Activated CD4-positive, alpha-beta memory T cell treated with anti-CD3 and anti-CD28 coated beads for 36 hours (primary cell): ENCODE measurements at places on chromosomes 7 and 10.

- DNase-seq, result no peak
These were observed 146.3 kb downstream of the MALRD1 start for GRCh38 chr10:19194866-19195265.

DNA sequence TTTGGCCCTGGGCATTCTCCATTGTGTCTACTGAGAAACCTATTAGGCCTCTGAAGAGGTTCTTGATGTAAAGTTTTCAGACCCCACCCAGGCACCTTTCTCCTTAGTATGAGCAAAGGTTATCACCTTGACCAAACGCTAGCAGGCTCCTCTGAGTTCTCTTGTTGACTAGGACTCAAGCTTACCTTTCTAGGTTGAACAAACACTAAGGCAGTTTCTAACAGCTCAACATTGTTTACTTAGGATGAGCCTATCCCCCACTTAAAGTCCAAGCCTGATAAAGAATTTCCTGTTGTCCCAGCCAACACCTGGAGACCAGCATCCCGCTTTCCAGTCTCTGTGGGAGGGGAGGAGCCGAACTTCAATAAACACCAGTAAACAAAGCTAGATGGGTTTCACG is 26.3 kb upstream of the ITGB8 start:
- DNase-seq, result no peak

DNA sequence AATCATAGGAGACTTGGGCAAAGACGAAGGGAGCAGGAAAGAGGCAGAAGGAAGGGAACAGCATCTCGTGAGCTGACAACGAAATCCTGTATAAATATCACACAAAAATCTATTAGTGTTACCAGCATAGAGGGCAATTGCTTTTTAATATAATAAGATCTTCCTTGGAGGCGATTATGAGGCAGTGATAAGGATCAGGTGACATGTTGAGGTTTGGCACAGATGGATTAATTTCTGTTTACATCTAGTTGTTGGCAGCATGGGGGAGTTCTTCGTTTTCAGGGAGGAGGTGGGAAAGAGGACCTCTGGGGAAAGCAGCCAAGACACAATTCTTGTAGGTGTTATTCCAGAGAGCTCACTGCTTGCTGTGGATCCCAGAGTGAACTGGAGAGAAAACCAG is 163.8 kb downstream of the PLXNA4 start:
- DNase-seq, result no peak

DNA sequence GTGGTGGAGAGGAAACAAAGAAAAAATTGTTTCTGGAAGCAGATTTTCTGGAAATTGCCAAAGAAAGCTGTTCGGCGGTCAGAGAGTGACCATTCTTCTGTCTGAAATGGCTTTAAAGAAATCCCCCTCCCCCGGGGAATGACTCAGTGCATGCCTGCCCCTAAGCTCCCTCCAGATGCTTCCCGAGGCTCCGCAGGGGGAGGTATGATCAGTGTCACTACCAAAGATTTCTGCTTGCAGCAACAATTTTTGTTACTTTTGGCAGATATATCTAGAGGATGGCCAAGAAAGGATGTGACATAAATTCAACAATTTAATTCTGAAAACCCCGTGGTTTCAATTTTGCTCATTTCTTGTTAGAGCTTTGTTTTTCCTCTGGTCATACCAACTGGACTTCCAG is 163.9 kb downstream of the JCAD start:
- DNase-seq, result no peak

DNA sequence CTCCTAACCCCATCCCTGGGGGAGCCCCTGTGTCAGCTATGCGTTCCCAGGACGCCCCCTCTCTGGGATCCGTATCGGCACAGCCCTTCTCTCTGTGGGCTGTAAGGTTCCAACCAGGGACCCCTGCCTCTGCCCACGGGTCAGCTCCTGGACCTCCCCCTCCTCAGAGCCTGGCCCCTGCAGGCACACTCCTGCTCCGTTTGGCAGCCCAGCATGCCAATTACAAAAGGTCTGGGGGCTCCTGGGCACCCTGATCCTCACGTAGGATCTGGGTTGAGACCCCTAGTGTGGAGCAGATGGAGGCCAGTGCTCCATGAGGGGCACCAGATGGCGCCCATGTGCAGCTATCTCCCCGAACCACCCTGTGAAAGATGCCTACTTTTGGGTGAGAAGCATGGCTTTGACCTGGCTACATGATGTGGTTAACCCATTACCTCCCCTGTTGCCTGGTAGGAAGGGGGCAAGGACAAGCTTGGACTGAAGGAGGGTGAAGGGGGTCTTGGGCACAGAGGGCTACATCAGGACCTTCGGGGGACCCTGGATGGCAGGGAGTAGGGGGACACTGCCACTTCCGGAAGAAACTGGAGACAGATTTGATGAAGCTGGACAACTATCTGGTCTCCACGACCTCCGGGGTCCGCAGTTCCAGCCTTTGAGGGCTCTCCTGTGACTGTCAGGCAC is 9.0 kb downstream of the TACR2 start:
- peak; percentile 40 for DNase-seq

- no peak for DNase-seq
These were observed 1078.9 kb downstream of the NRG3 start for GRCh38 chr10:82953909-82954308.

- peak; percentile 58 for DNase-seq
These were observed 37.6 kb downstream of the ENTPD1 start for GRCh38 chr10:95793401-95794045.

- DNase-seq, result no peak
These were observed 55.7 kb downstream of the RNF133 start for GRCh38 chr7:122643250-122643649.

GRCh38 chr7:33079763-33080690 is 17.5 kb upstream of the NT5C3A start:
- DNase-seq, result no peak

DNA sequence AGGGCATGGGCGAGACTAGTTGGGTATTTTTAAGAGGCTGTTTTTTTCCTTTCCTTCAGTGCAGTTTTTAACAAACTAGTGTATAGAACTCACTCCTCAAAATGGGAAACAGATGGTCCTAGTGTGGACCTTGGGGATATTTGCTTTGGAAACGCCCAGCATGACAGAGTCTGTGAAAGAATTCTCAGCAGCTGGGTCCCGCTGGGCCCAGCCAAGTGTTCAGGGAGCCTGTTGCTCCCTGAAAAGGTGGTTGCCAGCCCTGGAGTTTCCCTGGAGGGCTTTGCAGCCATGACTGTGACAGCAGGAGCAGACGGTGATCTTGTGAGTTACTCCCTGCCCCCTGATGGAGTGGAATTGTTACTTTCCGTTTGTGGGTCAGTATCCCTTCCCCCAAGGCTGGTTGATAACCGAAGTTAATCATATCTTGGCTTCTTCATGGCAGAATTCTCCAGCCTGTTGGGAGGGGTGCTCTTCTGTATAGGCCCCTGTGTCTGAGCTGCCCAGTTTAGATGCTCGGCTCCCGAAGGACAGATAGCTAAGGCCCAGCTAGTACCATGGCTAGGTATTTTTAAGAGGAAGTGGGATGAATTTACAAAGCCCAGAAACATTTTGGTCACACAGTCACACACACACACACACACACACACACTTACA is 278.6 kb upstream of the HABP2 start:
- no peak for DNase-seq

DNA sequence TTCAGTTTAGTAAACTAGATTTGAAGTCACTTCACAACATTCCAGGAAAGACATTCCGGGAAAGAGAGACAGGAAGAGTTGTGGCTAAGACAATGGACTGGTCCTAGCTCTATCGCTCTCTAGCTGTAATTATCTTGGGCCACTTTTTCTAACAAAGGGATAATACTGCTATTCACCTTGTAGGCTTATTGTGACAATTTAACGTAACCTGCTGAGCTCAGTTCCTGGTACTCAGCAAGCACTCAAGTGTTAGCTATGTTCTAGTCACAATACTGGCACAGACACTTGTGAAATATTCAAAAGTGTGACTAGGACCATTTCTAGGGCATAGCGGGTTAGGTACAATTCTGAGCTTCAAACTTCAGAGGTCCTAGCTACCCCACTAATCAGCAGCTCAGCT is 12.0 kb upstream of the NRCAM start:
- no peak for DNase-seq

DNA sequence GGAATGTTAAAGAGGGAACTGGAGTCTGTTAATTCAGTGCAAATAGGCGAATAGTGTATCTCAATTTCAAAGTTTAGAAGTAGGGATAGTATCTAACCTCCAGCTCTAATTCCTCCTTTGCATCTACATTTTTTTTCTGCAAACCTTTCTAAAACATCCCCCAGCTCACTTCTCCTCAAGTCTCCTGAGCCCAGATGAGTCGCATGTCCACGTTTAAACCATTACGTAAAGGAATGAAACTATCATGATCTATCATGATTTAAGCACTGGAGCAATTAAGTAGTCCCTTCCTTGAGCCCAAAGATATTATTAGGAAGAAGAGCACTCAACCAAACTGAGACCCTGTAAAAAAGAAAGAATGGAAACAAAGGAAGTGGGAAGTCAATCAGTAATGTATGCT is 29.9 kb downstream of the GPR22 start:
- DNase-seq, result no peak

DNA sequence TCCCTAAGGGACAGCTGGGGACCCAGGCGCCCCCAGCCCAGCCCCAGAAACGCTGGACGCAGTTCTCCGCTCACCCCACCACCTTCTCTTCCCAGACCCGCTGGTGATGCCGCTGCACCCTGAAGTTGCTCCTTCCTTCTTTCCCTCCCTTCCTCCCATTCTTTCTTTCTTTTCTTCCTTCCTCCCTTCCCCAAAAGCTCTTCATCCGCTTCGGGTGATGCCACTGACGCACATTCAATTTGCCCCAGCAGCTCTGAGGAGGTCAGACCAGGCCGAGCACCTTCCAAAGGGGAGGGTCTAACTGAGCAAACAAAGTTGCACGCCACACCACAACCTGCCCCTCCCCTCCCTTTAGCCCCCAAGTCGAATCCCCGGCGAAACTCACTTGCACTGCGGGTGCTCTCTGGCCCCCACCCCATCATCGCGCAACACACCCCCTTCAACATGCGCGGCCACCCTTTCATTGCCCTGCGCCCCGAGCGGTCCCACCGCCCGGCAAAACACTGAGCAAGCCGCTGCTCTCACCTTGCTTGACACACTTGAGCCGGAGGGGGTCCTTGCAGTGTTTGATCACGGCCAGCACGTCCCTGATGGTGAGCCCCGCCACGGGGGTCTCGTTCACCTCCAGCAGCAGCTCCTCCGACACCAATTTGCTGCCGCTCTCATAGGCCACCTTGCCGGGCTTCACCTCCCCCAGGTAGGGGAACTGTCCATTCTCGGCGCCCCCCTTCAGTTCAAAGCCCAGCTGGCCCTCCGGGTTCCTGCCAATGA is 787 bp downstream of the MAGI2 start:
- DNase-seq, result no peak

DNA sequence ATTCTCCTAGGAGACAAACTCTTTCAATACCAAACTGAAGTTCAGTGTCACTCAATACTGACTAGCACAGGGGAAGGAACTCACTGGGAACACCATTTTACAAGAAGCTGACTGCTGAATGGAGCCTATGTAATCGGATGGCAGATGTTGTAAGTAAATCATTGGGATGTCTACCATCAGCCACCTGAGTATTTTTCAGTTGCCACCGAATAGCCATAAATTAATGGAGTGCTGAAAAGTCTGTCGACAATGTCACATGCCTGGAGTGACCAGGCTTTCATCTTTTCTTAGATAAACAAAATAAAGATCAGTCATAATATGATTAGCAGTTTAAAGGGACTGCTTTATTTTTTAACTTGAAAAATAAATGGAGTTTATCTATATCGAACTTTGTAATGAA is 145.9 kb upstream of the SEMA3E start:
- no peak for DNase-seq

GRCh38 chr10:48363617-48364355 is 57.3 kb downstream of the MAPK8 start:
- DNase-seq, result peak; percentile 25

DNA sequence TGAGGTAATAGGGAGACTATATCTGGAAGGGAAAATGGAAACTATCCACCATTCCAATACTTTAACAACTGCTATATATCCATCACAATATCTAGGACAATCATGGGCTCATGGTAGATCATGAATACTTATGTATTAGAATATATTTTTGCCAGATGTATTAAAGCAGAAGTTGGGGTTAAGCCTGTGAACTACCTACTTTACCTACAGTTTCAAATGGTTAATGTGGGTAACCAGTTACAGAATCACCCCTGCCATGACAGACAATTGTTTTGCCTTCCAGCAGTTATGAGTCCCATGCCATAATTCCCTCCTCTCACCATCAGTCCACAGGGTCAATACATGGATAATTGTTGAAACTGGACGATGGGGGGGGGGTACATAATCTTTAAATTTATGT is 29.9 kb upstream of the RAPGEF5 start:
- no peak for DNase-seq

DNA sequence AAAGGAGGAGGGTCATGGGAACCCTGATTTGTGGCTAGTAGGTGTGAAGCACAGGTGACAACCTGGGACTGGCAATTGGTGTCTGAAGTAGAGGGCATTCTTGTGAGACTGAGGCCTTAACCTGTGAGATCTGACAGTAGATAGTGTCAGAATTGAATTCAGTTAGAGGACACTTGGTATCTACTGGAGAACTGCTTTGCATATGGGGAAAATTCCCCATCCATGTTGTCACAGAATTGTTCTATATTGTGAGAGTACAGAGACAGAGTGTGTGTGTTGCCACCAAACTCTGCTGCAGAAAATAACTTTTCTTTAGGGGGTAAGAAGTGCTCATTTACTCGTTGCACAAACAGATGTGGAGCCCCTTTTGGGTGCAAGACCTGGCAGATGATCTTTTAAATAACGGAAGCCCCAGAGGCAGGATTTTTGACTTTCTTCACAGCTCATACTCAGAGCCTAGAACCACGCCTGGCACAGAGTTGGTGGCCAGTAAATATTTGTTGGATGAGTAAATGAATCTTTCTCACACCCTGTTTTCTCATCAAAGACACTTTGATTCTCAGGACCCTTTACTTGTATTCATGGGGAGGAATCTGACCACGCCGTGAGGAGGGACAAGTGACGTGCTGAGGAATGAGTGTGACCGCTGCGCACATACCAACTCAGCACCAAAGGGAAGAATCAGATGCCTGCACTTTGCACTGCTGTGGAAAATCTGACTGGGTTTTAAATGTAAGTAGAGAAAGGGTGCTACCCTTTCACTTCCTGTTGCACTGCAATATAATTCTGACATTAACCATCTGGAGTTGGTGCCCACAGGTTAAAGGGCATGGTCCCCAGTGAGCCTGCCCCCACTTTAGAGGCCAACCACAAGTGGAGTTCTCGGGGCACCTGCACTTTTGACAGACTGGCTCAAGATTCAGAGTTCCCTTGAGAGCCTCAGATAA is 39.2 kb upstream of the SDHAF3 start:
- no peak for DNase-seq

DNA sequence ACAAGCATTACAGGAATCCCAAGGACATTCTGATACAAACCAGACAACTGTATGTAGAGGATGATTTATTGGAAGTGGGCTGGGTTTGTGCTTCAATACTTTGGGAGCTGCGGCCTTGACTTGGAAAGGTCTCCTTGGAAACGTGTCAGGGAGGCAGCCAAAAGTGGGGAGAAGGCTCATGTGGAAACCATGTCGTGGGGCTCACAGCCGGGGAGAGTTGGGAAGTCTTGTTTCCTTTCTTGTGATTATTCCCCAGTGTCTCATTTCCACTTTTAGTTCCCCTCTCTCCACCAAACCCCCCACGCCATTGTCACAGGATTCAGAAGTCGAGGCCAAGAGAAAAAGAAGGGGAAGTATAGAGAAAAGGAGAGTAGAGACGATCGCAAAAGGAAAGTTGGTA is 53.9 kb upstream of the SFMBT2 start:
- no peak for DNase-seq
